ENCODE measurements at places on chromosomes 4 and X. TPM values are rescaled to one million over a fixed set of nuclear protein-coding genes. Genes with fewer than 3 reads are reported as not detected.

The KLHL4 gene
- 0.05 TPM for total RNA-seq

The IRS4 gene
- not detected for total RNA-seq

- no peak for DNase-seq
Measured at GRCh38 chr4:48275247-48275646, 5.6 kb upstream of the TEC start.

GRCh38 chr4:111802191-111802590, 343.1 kb upstream of the FAM241A start:
- DNase-seq = no peak

The RAB40A gene
- total RNA-seq = not detected

Data from gastrocnemius medialis (tissue), 4 donors.